ENCODE measurements at places on chromosomes 7 and 10.

DNA sequence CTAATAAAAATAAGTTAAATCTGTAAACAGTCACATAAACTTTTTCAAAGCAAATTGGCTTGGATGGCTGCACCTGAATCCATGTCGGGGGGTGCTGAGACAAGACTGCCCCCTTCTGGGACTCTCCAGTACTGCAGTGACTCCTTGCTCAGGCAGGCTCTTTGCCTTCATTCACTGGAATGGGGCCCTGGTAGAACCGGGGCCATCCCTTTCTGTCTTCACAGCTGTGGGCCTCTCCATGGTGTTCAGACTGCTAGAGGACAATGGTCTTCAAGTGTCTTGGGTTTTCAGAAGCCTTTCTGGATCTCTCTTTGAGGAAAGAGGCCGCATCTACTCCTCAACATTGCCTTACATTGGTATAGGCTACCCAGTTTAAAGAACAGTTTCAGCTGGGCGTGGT lies 16.1 kb upstream of the IMPDH1 start:
- peak; percentile 71 for DNase-seq

DNA sequence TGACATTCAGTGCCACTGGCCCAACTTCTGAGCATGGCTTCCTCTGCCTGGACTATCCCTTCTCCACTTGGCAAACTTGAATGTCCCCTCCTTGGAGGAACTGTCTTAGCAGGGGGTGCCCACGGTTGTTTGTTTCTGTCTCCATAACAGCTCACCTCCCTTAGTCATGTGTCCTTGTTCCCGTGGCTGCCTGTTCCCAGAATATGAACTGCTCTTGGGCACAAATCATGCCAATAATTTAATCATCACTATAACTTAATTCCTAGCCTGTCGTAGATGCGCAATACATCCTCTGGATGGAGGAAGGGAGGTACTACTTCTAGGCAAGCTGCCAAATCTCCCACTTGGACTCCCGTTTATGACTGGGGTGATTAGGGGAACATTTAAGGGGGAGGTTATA lies 173.1 kb downstream of the MYOF start:
- no peak for DNase-seq

- no peak for DNase-seq
These were observed 17.1 kb downstream of the ZNF485 start for GRCh38 chr10:43623351-43623750.

DNA sequence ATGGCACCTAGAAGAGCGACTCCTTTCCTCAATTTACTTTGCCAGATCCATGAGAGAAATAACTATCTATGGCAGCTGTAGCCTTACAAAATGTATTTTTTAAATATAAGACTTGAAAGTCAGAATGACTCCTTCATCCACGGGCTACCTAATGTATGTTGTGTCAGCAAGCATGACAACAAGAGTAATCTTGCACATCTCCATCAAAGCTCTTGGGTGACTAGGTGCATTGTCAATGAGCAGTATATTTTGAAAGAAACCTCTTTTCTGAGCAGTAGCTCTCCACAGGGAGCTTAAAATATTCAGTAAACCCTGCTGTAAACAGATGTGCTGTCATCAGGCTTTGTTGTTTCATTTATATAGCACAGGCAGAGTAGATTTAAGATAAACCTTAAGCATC lies 757.2 kb upstream of the PHF14 start:
- no peak for DNase-seq

DNA sequence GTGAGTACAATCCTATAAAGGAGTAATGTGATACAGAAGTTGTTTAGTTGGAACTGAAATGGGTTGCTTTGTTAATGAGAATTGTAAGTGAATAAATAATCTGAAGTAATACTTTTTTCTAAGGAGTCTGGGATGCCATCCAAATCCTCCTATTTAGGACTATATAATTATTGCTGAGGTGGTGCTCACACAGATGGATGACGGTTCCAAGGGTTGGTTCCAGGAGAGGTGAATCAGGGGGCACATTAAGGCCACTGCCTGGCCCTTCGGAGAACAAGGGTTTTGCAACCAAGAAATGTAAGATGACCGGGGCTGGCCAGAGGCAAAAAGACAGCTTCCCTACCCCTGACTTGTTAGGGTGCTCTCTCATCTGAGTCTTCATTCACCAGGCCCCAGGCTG lies 352.7 kb downstream of the PHTF2 start:
- no peak for DNase-seq
